Effector memory CD4-positive, alpha-beta T cell (primary cell): ENCODE measurements at places on chromosomes 7 and 10.

GRCh38 chr7:44288381-44288685 lies 37.1 kb downstream of the CAMK2B start:
- no peaks in the 10 kb centered on the region for H3K4me1 ChIP-seq
- H3K27me3 ChIP-seq = no peaks in the 10 kb centered on the region
- no peak for DNase-seq

DNA sequence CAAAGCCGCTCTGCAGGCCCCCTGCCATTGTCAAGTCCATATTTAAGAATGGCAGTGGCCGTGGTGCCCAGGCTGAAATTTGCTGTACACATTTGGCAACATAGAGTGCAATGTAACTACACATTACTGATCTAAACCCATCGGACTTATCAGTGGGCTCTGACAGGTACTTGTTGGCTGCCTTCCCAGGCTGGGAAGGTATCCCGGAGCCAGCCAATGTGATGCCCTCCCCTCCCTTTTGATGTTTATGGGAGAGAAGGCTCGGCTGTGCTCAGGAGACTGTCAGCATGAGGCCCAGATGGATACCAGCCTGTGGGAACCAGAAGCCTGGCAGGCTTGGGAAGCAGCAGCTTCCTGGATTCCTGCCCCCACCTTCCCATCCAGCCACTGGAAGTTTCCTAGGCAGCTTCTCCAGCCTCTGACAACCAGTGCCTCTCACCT lies 146.1 kb upstream of the TCF7L2 start:
- no peak overlapping the region for H3K27ac ChIP-seq
- no peaks in the 10 kb centered on the region for H3K4me1 ChIP-seq
- H3K4me3 ChIP-seq = no peak overlapping the region
- no peaks in the 10 kb centered on the region for H3K36me3 ChIP-seq

DNA sequence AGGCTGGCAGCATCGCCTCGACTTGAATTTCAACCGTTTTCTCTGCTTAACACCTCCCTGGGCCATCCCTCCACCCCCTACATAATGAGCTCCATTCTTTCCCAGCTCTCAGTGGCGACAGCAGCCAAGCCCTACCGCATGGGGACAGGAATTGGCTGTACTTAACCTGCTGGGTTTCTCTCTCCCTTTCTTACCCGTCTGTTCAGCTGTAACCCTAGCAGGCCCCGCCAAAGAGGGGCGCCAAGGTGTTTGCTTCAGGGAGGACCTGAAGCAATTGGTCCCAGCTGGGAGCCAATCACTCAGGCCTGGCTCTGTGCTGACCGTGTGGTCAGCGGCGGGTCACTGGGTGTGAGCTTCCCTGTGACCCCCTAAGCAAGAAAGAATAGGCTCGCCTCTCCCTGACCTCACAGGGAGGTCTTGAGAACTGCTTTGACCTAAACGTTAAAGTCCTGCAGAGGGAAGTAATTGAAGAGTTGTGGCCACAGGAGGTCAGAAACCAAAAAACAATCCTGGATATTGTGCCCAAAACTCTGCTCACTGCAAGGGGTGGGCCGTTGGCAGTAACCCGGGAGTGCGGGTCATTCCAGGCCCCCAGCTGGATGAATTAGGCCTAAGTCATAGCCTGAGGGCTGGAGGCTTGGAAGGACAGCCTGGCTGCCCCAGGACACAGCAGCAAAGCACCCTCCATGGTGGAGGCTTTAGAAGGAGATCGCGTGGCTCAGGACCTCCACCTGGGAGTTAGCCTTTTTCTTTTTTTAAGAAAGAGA lies 114.6 kb downstream of the ITIH5 start:
- no peak for DNase-seq
- H3K27me3 ChIP-seq = no peaks in the 10 kb centered on the region
- H3K36me3 ChIP-seq = no peaks in the 10 kb centered on the region
- no peak overlapping the region for H3K4me3 ChIP-seq
- no peak overlapping the region for H3K27ac ChIP-seq
- H3K4me1 ChIP-seq = no peaks in the 10 kb centered on the region

- H3K36me3 ChIP-seq = no peaks in the 10 kb centered on the region
- no peak overlapping the region for H3K4me3 ChIP-seq
Measured at GRCh38 chr7:85041605-85042216, 145.1 kb downstream of the SEMA3D start.

- no peak overlapping the region for H3K4me3 ChIP-seq
- no peak for DNase-seq
- H3K4me1 ChIP-seq = no peaks in the 10 kb centered on the region
- H3K27me3 ChIP-seq = no peaks in the 10 kb centered on the region
- H3K27ac ChIP-seq = no peak overlapping the region
Measured at GRCh38 chr7:95688931-95689495, 83.3 kb upstream of the DYNC1I1 start.

- H3K4me3 ChIP-seq = no peak overlapping the region
- H3K36me3 ChIP-seq = no peaks in the 10 kb centered on the region
- DNase-seq = no peak
- H3K4me1 ChIP-seq = no peaks in the 10 kb centered on the region
- no peak overlapping the region for H3K27ac ChIP-seq
Measured at GRCh38 chr10:66747451-66747850, 178.4 kb upstream of the LRRTM3 start.

DNA sequence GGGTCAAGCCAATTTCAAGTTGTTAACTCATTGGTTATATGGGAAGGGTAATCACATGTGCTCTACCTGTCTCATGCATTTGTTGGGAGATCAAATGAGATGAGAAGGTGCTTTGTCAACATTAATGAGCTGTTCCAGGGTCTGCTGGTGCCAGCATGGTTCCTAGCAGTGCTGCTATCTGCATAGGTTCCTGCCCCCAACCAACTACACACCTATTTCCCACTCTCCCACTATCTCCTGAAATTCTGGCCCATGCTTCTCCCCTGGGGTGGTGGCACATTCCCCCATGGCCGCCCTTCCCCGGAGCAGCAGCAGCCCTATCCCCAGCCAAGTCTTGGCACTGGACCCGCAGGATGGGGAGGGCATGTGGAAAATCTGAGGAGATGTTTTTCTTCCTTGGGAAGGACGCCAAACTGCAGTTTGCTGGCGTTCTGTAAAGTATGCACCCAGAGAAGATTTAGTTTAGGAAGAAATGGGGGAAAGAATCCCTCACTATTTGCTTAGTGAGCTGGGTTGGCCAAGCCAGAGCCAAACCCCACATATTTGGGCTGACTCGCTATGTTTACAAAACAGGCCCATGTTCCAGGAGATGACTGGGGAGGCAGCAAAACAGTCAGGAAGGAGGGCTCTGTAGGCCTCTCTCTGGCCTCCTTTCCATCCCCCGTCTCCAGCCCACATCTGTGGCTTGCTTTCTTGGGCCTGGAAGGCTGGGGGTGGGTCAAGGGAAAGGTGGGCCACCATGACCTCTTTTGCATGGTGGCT lies 42.5 kb downstream of the PPP1R3C start:
- H3K36me3 ChIP-seq = no peaks in the 10 kb centered on the region
- H3K27ac ChIP-seq = no peak overlapping the region
- no peaks in the 10 kb centered on the region for H3K4me1 ChIP-seq
- H3K4me3 ChIP-seq = no peak overlapping the region

GRCh38 chr10:113300617-113301016 lies 252.2 kb upstream of the HABP2 start:
- no peaks in the 10 kb centered on the region for H3K36me3 ChIP-seq
- no peak overlapping the region for H3K27ac ChIP-seq
- no peak for DNase-seq
- no peaks in the 10 kb centered on the region for H3K4me1 ChIP-seq

DNA sequence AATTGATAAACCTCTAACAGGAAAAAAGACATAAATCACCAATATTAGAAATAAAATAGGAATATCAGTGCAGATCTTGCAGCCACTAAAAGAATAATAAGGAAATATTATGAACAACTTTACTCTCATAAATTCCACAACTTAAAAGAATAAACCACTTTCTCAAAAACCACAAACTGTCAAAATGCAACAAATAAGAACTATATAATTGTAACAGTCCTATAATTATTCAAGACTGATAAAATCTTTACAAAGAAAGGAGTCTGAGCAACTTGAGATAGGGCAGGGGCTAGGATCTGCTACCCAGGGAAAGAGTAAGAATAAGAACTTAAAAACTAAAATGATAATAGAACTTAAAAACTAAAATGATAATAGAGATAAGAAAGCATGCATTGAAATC lies 169.5 kb upstream of the GDF10 start:
- H3K4me1 ChIP-seq = no peaks in the 10 kb centered on the region
- no peaks in the 10 kb centered on the region for H3K27me3 ChIP-seq
- no peak overlapping the region for H3K4me3 ChIP-seq
- H3K27ac ChIP-seq = no peak overlapping the region
- DNase-seq = no peak

DNA sequence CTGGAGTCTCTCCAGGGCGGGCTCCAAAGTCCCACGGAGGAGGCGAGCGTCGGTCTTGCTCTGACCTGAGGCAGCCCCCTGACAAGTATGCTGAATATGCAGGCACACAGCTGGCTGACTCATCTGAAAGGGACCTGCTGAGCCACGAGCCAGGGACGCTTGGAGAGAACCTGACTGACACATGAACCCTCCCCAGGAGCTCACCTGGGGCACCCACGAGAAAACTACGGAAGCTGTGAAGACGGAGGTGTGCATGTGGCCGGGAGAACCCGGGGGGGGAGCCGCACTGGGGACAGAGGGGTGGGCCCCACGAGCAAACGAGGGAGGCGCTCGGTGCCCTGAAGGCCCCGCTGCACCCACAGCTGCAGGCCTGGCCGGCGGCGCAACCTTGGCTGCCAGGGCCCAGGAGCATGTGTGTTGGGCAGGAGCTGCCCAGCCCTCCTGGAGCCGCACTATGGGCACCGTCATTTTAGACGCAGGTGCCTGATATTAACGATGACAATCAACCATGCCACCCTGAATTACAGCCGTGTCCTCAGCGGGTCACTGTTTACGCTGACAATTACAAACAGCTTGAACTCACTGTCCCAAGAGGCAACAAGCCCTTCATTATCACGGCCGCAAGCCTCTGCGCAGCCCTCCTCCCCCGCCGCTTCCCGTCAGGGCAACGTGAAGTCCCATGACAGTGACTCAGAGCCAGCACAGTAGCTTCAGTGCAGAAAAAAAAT lies 64.7 kb downstream of the DIP2C start:
- no peak for DNase-seq
- H3K4me3 ChIP-seq = no peak overlapping the region
- no peak overlapping the region for H3K27ac ChIP-seq
- no peaks in the 10 kb centered on the region for H3K36me3 ChIP-seq
- H3K27me3 ChIP-seq = no peaks in the 10 kb centered on the region

DNA sequence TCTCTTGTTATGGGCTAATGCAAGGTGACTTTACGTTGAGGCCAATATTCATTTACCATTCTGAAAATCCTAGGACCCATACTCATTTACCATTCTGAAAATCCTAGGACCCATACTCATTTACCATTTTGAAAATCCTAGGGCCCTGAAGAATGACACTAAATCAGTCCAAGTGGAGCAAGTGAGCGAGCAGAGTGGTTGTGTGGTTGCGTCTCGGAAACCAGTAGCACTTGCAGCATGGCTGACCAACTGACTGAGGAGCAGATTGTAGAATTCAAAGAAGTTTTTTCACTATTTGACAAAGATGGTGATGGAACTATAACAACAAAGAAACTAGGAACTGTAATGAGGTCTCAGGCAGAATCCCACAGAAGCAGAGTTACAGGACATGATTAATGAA lies 6.9 kb downstream of the SAR1A start:
- H3K36me3 ChIP-seq = peaks cover 32% of the 10 kb centered on the region
- H3K4me3 ChIP-seq = no peak overlapping the region
- peak overlapping the region; percentile 11 for H3K27ac ChIP-seq
- no peaks in the 10 kb centered on the region for H3K27me3 ChIP-seq
- DNase-seq = no peak

DNA sequence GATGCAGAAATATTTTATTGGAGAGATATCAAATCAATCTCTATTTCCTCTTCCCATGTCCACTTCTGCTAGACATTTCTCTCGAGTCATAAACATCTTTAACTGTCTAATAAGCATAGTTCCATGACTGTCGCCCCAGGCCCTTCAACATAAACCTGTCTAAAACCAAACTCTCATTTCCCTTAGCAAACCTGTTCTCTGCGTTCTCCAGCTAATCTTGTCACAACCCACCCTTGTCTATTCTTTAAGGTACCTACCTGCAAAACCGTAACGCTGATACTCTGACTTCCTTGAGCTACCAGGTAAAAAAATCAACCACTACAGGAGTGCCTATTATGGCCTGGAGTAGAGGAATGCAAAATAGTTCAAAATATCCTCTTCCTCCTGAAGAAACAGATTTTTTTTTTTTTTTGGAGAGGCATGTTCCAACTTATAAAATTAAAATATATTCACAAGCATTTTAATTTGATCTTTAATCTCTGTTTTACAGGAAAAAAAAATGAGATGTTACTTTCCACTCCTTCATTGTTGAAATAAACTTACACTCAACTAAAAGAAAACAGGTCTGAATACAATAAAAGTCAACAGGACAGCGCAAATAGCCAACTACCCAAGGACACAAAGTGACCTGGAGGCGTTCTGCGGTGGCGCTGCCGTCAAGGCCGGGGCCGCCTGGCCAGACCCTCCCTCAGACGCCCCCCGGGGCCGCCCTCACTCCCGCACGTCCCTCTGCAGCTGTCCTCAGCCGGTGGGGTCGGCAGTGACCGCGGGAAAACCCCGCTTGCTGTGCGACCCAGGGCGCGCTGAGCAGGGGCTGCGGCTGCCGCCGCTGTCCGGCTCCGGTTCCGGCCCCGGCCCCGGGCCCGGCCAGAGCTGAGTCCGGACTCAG lies 765 bp downstream of the SLC25A40 start:
- H3K27me3 ChIP-seq = no peaks in the 10 kb centered on the region
- H3K4me1 ChIP-seq = no peaks in the 10 kb centered on the region
- no peaks in the 10 kb centered on the region for H3K36me3 ChIP-seq
- peak overlapping the region; percentile 88 for H3K4me3 ChIP-seq

DNA sequence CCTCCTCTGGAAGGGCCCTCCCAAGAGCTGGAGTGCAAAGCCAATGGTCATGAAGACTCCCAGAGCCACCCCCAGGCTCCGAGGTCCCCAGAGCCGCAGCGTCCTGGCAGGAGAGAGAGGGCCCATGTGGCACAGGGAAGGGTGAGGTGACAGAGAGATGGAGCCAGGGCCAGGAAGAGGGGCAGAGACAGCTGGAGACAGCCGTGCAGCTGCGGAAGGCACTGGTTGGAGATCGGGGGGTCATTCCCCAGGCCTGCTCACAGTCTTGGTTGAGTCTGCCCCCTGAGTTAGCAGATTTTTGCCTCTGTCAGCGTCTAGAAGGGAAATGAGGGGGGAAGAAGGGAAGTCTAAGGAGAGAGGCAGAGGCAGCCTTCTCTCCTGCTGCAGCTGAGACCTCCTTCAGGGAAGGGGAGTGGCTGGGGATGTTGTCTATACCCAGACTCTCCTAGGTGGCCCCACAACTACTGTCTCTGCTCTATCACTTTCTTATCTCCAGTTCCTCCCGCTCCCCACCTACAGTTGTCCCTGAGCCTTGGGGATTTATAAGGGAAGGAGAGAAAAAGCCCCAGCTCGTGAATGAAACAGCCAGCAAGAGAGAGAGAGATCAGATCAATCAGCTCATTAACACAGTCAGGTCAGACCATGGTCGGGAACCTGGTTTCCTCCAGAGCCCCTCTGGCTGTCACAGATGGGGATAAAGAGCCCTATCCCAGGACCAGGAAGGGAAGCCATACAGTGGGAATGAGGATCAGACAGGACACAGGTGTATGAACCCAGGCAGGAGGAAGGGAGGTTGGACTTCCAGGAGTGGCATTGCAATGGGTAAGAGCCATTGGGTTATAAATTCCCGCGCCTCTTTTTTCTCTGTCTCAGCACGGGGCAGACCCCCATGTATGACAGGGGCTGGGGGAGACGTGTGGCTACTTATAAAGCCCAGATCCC lies 1.2 kb downstream of the GAL3ST4 start:
- peak overlapping the region; percentile 53 for H3K4me3 ChIP-seq
- H3K36me3 ChIP-seq = no peaks in the 10 kb centered on the region
- DNase-seq = no peak

- H3K4me3 ChIP-seq = no peak overlapping the region
- no peaks in the 10 kb centered on the region for H3K4me1 ChIP-seq
- H3K27me3 ChIP-seq = no peaks in the 10 kb centered on the region
Measured at GRCh38 chr7:158356454-158356853, 231.2 kb downstream of the PTPRN2 start.
